Tibial nerve (tissue), 4 donors: ENCODE measurements at places on chromosomes 7 and 10. TPM values are rescaled to one million over a fixed set of nuclear protein-coding genes. Genes with fewer than 3 reads are reported as not detected.
A peak's percentile ranks its signal among the peaks of the same experiment; 100 is the strongest.

The BLNK gene
- 0.59 TPM for total RNA-seq

The FRMD4A gene
- total RNA-seq = 39.8 TPM

The HGF gene
- total RNA-seq = 3.3 TPM

The PRDX3 gene
- 93.3 TPM for total RNA-seq

The EPHB6 gene
- total RNA-seq = 16.0 TPM

The RINT1 gene
- total RNA-seq = 13.8 TPM

- H3K36me3 ChIP-seq = no peaks in the 10 kb centered on the region
- H3K4me1 ChIP-seq = no peaks in the 10 kb centered on the region
- no peak overlapping the region for H3K27ac ChIP-seq
- no peaks in the 10 kb centered on the region for H3K27me3 ChIP-seq
Measured at GRCh38 chr10:30594077-30594476, 35.5 kb downstream of the LYZL2 start.

- no peak overlapping the region for H3K27ac ChIP-seq
- H3K36me3 ChIP-seq = no peaks in the 10 kb centered on the region
- no peaks in the 10 kb centered on the region for H3K27me3 ChIP-seq
- H3K4me3 ChIP-seq = peak overlapping the region; percentile 38
Measured at GRCh38 chr10:27743877-27744801, 1.5 kb downstream of the MKX start.

DNA sequence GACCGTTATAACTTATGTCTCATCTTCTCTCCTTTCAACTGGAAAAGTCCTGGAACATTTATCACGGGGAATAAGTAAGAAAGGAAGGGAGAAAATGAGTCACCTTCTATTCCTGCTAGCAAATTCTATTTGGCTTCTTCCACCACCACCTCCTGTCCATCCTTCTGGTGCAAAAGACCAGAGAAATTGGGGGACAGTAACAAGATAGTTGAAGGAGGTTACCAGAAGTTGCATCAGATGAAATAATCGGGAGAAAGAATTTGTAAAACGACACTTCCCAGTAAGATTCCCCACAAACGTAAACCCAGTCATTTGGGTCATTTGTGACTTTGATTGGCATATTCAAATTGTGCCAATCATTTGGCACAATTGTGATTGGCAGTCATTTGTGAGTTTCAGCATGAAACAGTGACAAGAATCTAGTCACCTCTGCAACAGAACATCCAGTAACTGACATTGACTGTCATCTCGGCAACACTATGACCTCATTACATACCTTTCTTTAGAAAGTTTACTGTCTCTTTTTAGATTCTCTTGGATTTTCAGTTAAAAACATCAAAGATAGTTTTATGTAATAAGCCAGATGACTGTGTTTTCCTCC, 51.3 kb upstream of the PIK3CG start:
- DNase-seq = no peak
- no peaks in the 10 kb centered on the region for H3K4me1 ChIP-seq
- H3K27me3 ChIP-seq = no peaks in the 10 kb centered on the region

DNA sequence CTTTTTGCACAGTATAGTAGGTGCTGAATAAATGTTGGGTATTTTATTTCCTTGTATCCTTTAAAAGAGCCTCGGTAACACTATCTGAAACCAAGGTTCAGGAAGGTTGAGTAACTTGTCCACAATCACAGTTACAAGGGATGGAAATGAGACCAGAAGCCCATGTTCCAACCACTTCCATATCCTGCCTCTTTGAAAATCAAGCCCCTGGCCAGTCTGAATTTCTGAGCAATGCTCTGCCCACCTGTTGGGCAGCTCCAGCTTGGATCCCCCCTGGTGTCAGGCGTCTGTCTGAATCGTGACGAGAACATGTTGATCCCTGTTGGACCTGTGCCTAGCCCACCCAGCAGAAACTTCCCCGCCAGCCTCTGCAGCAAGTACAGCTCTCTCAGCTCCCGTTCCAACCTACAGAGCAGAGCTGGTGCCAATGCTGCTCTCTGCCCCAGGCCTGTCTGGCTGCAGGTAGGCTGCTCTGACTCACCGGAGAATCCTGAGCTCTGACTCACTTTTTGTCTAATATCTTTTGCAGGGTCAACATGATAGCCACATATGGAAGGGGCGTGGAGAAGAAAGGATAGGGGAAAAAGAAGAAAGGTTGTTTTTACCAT, 595.5 kb downstream of the INHBA start:
- H3K4me1 ChIP-seq = no peaks in the 10 kb centered on the region
- H3K27ac ChIP-seq = no peak overlapping the region
- no peaks in the 10 kb centered on the region for H3K27me3 ChIP-seq
- DNase-seq = no peak

DNA sequence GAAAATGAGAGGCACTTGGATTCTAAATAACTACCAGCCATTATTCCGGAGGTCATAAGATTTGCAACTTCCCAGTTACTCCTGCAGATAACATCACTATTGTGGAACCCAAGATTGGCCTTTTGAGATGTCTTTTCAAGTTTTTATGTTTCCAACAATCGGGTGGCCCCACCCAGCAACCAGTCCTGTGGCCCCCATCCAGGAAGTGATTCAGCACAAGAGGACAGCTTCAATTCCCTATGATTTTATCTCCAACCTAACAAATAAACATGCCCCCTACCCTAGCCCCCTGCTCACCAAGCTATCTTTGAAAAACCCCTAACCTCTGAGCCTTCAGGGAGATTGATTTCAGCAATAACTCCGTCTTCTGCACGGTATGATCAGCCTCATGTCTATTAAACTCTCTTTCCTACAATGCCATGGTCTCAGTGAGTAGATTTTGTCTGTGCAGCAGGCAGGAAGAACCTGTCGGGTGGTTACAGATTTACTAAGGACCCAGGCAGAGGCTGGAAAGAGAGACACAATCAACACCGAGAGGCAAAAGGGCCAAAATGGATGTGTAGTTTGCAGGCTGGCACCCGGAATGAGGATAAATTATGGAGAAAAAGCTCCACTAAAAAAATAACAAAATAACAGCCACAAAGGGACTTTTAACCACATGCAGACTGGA, 83.9 kb upstream of the UNC5B start:
- no peak overlapping the region for H3K27ac ChIP-seq
- no peaks in the 10 kb centered on the region for H3K27me3 ChIP-seq
- no peaks in the 10 kb centered on the region for H3K36me3 ChIP-seq
- H3K4me3 ChIP-seq = no peak overlapping the region

DNA sequence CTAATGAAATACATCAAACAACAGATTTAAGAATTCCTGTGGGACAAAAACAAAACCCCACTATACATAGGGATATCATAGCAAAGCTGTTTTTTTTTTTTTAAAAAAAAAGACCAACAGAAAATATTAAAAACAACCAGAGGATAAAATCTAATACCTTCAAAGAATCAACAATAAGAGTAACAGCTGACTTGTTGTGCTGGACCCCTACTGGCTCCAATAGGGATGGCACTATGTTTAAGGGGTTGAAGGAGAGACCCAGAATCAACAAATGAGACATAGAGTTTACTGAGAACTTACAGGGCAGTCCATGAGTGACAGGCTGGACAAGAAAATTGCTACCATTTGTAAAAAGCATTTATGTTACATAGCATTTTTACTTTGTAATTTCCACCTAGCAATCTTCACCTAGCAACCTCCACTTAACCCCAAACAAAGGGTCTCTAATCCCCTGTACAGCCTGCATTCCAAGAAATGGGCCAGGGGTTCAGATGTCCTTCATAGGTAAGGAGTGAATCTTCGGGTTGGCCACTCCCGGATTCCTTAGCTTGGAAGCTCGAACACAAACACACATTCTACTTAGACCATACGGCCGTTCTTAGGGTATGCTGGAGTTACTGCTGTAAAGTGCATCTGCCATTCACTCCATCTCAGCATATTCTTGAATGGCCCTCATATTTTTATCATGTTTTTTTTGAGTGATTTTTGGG, 25.8 kb downstream of the ASZ1 start:
- no peaks in the 10 kb centered on the region for H3K4me1 ChIP-seq
- no peaks in the 10 kb centered on the region for H3K27me3 ChIP-seq
- H3K27ac ChIP-seq = no peak overlapping the region

- no peak for DNase-seq
- H3K27me3 ChIP-seq = no peaks in the 10 kb centered on the region
- no peaks in the 10 kb centered on the region for H3K36me3 ChIP-seq
- H3K27ac ChIP-seq = no peak overlapping the region
Measured at GRCh38 chr7:131026297-131027000, 292.4 kb upstream of the KLF14 start.

DNA sequence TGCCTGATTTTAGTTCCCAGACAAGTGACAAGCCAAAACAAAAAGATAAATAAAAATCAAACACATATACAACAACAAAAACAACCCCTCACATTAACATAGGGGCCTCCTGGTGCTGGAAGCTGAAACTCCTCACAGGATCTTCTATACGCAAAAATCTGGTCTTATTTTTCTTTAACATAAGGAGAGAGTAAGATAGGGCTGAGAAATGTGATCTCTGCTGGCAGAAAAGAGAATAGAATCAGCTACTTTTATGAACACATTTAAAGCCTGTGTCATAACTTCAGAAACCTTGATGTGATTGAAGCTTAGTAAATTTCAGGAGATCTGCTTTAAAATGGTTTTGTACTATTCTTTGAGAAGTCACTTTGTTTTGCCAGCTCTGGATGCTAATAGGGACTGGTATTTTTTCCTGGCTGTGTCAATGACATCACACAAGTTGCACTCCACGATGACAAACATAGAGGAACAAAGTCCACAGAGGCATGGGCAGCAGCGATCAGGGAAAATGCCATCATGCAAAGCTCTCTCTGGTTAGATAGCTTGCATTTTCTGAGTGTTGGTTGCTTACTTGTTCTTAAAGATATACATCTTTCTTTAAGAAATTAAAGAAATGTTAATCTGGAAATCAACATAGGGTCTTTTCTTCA, 176.6 kb upstream of the SP4 start:
- no peaks in the 10 kb centered on the region for H3K36me3 ChIP-seq
- H3K27me3 ChIP-seq = no peaks in the 10 kb centered on the region

DNA sequence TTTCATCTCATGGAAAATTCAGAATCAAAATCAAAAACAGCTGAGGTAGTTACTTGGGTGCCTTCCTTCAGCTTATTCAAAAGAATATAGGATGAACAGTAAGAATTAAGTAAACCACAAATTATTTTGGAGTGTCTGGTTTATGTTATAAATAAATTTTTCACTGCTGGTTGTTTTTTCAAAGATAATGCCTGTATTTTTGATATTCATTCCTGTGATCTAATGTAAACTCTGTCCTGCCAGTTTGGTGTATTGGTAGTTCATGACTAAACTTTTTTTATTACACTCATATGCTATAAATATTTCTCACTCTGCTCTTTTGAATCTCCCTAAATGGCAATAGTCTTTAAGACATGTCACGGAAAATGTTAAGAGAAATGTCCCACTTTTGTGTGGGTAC, 11.6 kb upstream of the RAB11FIP2 start:
- no peaks in the 10 kb centered on the region for H3K4me1 ChIP-seq
- no peaks in the 10 kb centered on the region for H3K36me3 ChIP-seq
- H3K27me3 ChIP-seq = no peaks in the 10 kb centered on the region

- no peaks in the 10 kb centered on the region for H3K4me1 ChIP-seq
- H3K27ac ChIP-seq = no peak overlapping the region
- no peak for DNase-seq
- H3K4me3 ChIP-seq = no peak overlapping the region
- H3K36me3 ChIP-seq = no peaks in the 10 kb centered on the region
Measured at GRCh38 chr10:60621018-60621417, 157.3 kb upstream of the CDK1 start.

GRCh38 chr7:108308903-108309302, 147.3 kb downstream of the NRCAM start:
- H3K4me1 ChIP-seq = no peaks in the 10 kb centered on the region
- H3K4me3 ChIP-seq = no peak overlapping the region
- no peaks in the 10 kb centered on the region for H3K27me3 ChIP-seq

DNA sequence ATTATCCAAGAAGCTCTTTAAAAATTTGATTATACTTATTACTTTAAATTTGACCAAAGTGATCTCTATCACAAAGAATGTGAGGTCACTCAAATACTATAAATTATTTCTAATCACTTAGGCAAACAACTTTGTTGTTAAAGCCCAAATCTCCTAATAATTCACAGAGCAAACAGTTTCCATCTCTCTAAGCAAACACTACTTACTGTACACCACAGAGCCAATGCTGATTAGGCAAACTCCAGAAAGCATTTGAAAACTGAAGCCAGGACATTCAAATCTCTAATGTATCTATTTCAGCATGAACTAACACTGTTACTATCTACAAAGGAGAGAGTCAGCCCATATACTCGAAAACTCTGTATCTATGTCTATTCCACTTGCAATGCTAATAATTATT, 107.1 kb downstream of the RNF32 start:
- no peaks in the 10 kb centered on the region for H3K27me3 ChIP-seq
- no peak overlapping the region for H3K4me3 ChIP-seq
- no peak overlapping the region for H3K27ac ChIP-seq
- no peak for DNase-seq

DNA sequence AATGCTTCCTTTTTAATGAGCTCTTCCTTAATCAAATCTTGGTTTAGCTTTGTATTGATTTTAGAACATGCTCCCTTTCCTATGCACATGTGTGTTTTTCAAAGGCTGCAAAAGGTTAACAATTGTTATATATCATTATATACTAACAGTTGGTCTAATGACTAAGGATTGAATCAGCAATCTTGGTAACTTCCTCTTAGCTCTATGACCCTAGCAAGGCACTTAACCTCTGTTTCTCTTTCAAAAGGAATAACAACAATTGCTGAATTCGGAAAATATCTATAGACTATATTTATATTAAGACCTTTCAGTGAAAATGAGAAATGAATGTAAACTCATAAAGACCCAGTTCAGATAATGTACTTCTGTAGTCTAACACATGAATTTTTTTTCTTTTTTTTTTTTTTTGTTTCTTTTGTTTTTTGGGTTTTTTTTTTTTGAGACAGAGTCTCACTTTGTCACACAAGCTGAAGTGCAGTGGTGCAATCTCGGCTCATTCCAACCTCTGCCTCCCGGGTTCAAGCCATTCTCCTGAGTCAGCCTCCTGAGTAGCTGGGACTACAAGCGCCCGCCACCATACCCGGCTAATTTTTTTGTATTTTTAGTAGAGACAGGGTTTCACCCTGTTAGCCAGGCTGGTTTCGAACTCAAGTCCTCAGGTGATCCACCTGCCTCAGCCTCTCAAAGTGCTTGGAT, 48.8 kb downstream of the HOXA1 start:
- H3K27me3 ChIP-seq = no peaks in the 10 kb centered on the region
- H3K36me3 ChIP-seq = no peaks in the 10 kb centered on the region
- H3K4me3 ChIP-seq = no peak overlapping the region

- no peaks in the 10 kb centered on the region for H3K4me1 ChIP-seq
- no peak within 1 kb of the TSS for H3K4me3 ChIP-seq
- no peaks in the 10 kb centered on the region for H3K36me3 ChIP-seq
- no peaks in the 10 kb centered on the region for H3K27me3 ChIP-seq
- DNase-seq = no peak
- no peak within 1 kb of the TSS for H3K27ac ChIP-seq
Measured at GRCh38 chr7:99784007-99784406, at the start of gene CYP3A4. Gene CYP3A4, minus strand, starts transcription at chr7:99784184. Its CDS starts 103 bp downstream, at chr7:99784081.

- H3K36me3 ChIP-seq = no peaks in the 10 kb centered on the region
- peak overlapping the region; percentile 49 for H3K4me3 ChIP-seq
- H3K4me1 ChIP-seq = peaks cover 24% of the 10 kb centered on the region
- no peaks in the 10 kb centered on the region for H3K27me3 ChIP-seq
Measured at GRCh38 chr10:110918269-110918642, 724 bp downstream of the BBIP1 start.
